ENCODE measurements at places on chromosomes 1 and 21. TPM values are rescaled to one million over a fixed set of nuclear protein-coding genes. Genes with fewer than 3 reads are reported as not detected.

The KRTAP19-3 gene
- polyA plus RNA-seq, result not detected

The S100A12 gene
- polyA plus RNA-seq, result 1.7 TPM

The LHX4 gene
- polyA plus RNA-seq, result 0.12 TPM

The BTBD8 gene
- polyA plus RNA-seq, result 2.0 TPM

The AGBL4 gene
- not detected for polyA plus RNA-seq

GRCh38 chr1:36847761-36848160, 186.6 kb downstream of the GRIK3 start:
- DNase-seq, result no peak
- no peaks in the 10 kb centered on the region for H3K4me1 ChIP-seq
- H3K27me3 ChIP-seq, result peaks cover 13% of the 10 kb centered on the region
- H3K4me3 ChIP-seq, result no peak overlapping the region
- no peak overlapping the region for H3K27ac ChIP-seq

DNA sequence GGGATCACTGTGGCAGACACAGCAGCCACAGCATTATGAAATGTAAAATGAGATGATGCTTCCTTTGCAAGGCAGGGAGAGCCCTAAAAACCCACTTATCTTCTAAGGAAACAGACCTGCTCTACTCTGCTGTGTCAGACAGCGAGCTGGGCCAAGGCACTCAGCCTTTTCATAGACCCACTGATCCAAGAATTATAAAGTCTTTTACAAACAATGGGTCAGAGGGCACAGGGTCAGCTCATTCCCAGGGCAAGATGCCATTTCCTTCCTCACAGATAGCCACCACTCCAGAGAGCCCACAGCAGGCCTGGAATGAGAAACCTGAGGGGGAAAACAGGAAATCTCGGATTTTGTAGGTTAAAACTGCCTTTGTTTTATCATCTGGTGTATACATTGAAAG, 42.9 kb downstream of the CASQ2 start:
- H3K36me3 ChIP-seq, result no peaks in the 10 kb centered on the region
- no peak overlapping the region for H3K4me3 ChIP-seq
- H3K27me3 ChIP-seq, result peaks cover 2% of the 10 kb centered on the region
- no peaks in the 10 kb centered on the region for H3K4me1 ChIP-seq
- peak overlapping the region; percentile 13 for H3K27ac ChIP-seq
- no peak for DNase-seq

DNA sequence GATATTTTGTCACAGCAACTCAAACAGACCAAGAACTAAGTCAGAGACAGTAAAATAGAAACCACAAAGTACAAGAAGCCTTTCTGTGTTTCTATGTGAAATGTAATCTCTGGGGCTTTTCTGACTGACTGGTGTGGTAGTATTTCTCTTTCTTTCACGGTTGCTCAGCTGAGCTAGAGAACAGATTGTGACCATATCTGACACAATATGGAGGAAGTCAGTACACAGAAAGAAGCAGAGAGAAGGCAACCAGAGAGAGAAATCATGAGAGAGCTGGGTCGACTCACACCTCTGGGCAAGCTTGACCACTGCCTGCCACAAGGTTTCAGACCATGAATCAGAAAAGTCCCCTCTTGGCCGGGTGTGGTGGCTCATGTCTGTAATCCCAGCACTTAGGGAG, 208.9 kb upstream of the GREM2 start:
- no peaks in the 10 kb centered on the region for H3K27me3 ChIP-seq
- no peak overlapping the region for H3K4me3 ChIP-seq
- DNase-seq, result no peak
- H3K27ac ChIP-seq, result no peak overlapping the region
- no peaks in the 10 kb centered on the region for H3K4me1 ChIP-seq

GRCh38 chr21:28627691-28628090, 365.0 kb downstream of the LTN1 start:
- no peak overlapping the region for H3K4me3 ChIP-seq
- H3K4me1 ChIP-seq, result no peaks in the 10 kb centered on the region
- H3K27me3 ChIP-seq, result no peaks in the 10 kb centered on the region
- H3K27ac ChIP-seq, result no peak overlapping the region
- no peak for DNase-seq
- H3K36me3 ChIP-seq, result peaks cover 4% of the 10 kb centered on the region

GRCh38 chr1:211259638-211260126, 516 bp downstream of the RCOR3 start:
- peak overlapping the region; percentile 75 for H3K27ac ChIP-seq
- peaks cover 23% of the 10 kb centered on the region for H3K36me3 ChIP-seq
- peak overlapping the region; percentile 90 for H3K4me3 ChIP-seq
- peaks cover 33% of the 10 kb centered on the region for H3K4me1 ChIP-seq
- DNase-seq, result no peak

DNA sequence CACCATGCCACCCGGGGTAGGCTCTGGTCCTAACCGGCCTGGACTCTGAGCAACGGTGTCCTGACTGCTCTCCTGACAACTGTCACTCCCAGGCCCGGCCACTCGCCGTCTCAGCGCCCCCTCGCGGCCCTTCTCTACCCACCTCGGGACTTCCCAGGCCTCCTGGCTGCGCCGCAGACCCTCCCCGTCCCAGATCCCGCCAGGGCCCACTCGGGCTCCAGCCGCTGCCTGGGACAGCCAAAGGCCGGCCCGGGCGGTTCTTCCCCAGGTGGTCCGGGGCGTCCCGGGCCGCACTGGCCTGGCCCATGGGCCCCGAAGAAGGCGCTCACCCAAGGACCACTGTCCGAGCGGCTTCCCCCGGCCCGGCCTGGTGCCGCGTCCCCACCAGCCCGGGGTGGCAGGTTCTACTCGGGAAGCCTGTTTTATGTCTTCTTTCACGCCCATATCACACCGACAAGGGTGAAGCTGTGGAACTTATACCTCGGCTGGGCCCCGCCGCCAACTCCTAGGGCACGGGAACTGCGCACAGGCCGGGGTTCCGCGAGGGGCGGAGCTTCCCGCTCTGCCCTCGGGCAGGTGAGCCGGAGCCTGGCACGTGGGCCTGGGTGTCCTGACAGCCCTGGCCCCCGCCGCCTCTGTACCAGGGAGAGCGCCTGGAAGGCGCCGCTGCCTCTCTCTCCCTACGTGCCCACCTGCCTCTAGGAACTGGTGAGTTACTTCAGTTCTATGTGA, 138.3 kb downstream of the TTLL7 start:
- peak; percentile 72 for DNase-seq
- H3K27me3 ChIP-seq, result peaks cover 4% of the 10 kb centered on the region
- H3K27ac ChIP-seq, result peak overlapping the region; percentile 93
- peaks cover 15% of the 10 kb centered on the region for H3K4me1 ChIP-seq
- H3K36me3 ChIP-seq, result no peaks in the 10 kb centered on the region

GRCh38 chr21:34835526-34835925, 166.7 kb downstream of the CLIC6 start:
- H3K36me3 ChIP-seq, result peaks cover 5% of the 10 kb centered on the region
- H3K4me3 ChIP-seq, result no peak overlapping the region
- DNase-seq, result no peak
- no peak overlapping the region for H3K27ac ChIP-seq
- peaks cover 20% of the 10 kb centered on the region for H3K4me1 ChIP-seq

- no peak overlapping the region for H3K27ac ChIP-seq
- no peak overlapping the region for H3K4me3 ChIP-seq
- no peaks in the 10 kb centered on the region for H3K36me3 ChIP-seq
- no peaks in the 10 kb centered on the region for H3K4me1 ChIP-seq
- H3K27me3 ChIP-seq, result no peaks in the 10 kb centered on the region
Observed at GRCh38 chr1:186578325-186579016, 101.8 kb downstream of the PTGS2 start.

DNA sequence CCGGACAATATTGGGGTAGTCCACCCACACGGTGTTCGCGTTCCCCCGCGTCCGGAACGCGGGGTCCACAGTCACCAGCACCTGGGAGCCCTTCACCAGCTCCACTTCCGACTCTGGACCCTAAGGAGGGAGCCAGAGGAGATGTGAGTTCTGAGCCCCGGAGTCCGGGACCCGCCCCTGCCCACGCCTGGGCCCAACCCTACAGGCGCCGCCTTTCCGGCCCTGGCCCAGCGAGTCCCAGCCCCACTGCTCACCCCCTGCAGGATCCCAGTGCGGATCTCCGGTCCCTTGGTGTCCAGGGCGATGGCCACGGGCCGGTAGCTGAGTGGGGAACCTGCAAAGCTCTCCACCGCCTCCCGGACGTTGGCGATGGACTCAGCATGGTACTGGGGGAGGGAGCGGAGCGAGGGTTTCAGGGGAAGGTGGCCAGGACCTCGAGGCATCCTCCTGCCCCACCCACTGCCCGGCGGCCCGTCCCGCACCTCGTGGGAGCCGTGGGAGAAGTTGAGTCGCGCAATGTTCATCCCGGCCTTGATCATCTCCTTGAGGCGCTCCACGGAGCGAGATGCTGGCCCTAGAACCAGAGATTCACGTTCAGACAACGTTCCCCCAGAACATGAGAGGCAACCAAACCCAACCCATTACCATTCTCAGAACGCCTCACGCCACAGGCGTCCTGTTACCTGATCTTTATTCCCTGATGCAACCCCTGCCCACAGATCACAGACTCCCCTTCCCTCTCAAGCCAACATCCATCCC, 5.9 kb downstream of the PKLR start:
- no peak for DNase-seq
- no peak overlapping the region for H3K4me3 ChIP-seq
- no peak overlapping the region for H3K27ac ChIP-seq
- peaks cover 49% of the 10 kb centered on the region for H3K27me3 ChIP-seq
